ENCODE measurements at places on chromosomes 5 and 9.

GRCh38 chr9:100652850-100653249 is 75.0 kb downstream of the CAVIN4 start:
- no peak for DNase-seq

DNA sequence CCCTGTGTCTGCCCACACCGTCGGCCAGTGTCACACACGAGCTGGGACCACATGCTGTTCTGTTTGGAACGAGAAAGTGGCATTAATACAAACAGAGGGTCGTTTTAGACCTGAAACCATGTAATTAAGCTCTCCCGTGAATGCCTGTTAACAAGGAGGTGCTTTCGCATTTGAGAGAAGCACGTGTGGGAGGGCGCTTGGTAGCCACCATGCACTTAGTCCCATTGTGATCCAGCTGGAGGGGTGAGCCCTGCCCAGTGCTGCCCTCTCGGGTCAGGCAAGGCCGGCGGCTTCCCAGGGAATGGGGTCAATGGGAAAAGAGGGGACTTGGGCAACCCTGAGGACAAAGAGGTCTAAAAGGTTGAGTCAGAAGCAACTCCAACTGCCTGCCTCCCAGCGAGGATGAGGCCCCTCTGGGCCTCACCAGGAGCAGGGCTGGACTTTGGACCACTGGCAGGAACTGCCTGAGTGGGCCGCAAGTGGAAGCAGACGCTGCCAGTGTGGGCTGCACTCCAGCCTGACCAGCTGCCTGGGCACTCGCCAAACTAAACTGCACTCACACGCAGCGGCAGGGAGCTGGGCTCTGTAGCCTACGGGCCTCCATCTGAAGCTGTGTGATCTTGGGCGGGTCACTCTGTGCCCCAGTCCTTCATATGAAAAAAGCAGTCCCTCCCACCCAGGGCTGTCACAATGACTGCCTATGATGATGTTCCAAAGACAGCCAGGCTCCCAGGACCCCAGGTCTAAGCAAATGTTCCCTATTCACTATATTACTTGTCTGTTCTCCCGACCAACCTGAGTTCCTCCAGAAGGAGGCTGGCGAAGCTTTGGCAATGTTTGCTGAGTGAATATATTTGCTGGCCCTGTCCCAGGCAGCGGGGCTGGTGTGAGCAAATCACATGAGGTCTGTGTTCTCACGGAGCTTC is 195.7 kb downstream of the CDK5RAP2 start:
- no peak for DNase-seq

- DNase-seq, result peak; percentile 4
Measured at GRCh38 chr5:100479079-100479688, 56.0 kb upstream of the FAM174A start.

GRCh38 chr5:151424892-151425523 is 22.4 kb upstream of the SLC36A1 start:
- DNase-seq, result no peak

DNA sequence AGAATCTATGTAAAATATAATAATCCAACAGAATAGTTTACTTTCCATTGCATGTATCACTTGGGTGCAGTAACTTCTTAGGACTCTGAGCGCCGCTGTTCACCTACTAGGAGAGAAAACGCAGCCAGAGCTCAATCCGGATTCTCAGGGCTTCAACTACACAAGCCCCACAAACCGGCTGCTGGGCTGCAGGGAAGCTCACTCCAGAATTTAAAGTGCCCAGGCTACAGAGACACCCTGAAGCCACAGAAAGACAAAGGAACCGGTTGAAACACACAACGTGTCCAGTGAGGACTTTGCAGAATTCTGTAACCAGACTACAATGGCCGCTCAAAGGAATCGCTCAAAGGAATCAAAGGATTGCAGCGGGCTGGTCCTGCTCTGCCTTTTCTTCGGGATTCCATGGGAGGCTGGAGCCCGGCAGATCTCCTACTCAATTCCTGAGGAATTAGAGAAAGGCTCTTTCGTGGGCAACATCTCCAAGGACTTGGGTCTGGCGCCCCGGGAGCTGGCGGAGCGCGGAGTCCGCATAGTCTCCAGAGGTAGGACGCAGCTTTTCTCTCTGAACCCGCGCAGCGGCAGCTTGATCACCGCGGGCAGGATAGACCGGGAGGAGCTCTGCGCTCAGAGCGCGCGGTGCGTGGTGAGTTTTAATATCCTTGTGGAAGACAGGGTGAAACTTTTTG is at the start of gene PCDHGA10:
Gene PCDHGA10 (plus strand): TSS at position 134 of the 686 bp plus-strand sequence. CDS start 189 bp downstream, at position 323.
- DNase-seq, result peak; percentile 12

DNA sequence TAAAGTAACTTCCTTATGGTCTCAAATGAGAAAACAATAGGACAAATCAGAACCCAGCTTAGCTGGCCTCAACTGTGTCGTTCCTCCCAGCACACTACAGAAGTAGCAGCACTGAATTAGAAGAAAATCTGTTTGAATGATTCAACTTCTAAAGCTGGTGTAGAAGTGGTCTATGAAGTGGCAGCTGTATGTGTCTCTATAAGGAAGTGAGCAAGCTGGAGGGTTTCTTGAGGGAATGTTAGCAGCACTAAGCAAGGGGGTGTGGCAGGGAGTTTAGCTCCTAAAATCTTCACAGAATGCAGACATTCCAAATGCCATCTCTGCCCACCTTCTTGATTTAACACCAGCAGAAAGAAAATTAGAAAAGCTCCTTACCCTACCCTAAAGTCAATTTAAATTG is 4.1 kb downstream of the KLF9 start:
- peak; percentile 64 for DNase-seq

DNA sequence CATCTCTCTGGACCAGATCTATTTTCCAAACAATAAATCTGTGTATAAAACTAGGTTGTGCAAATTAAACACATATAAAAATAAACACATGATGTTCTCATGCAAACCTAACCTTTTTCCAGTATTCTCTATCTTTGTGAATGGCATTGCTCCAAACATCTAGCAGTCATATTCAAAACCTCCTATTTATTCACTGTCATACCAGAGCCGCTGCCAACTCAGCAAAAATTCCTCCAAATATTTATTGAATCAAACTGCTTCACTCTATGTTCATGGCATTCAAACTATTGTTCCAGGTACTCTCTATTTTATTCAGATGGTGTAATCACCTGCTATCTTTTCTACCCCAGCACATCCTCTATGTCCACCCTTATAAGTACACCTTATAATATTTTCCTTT is 652.1 kb upstream of the RIOK2 start:
- no peak for DNase-seq

DNA sequence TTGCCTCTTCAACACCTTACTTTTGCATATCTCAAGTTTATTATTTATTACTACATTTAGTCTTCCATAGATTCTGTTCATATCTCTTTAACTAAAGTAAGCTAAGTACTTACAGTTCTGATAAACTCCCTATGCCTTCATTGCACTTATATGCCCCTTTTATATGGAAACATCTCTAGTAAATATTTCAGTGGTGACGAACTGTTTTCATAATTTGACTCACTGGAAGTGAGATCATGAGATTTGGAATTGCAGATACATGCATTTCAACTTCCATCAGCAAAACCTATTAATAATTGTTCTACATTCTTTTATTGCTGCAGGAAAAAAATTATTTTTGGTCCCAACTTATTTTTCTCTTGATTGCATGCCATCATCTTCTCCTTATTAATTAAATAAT is 263.5 kb downstream of the CD180 start:
- DNase-seq, result no peak

GRCh38 chr5:151039665-151040064 is 19.3 kb downstream of the GPX3 start:
- no peak for DNase-seq

GRCh38 chr9:86303316-86303975 is 21.1 kb upstream of the ISCA1 start:
- no peak for DNase-seq

- DNase-seq, result no peak
Measured at GRCh38 chr9:96867079-96867804, 12.9 kb upstream of the ZNF782 start.

GRCh38 chr5:132485641-132486317 is 4.8 kb downstream of the IRF1 start:
- DNase-seq, result no peak

- no peak for DNase-seq
Measured at GRCh38 chr5:56585999-56586691, 229.2 kb upstream of the MAP3K1 start.

- no peak for DNase-seq
Measured at GRCh38 chr5:102375876-102376275, 79.8 kb upstream of the SLCO4C1 start.

DNA sequence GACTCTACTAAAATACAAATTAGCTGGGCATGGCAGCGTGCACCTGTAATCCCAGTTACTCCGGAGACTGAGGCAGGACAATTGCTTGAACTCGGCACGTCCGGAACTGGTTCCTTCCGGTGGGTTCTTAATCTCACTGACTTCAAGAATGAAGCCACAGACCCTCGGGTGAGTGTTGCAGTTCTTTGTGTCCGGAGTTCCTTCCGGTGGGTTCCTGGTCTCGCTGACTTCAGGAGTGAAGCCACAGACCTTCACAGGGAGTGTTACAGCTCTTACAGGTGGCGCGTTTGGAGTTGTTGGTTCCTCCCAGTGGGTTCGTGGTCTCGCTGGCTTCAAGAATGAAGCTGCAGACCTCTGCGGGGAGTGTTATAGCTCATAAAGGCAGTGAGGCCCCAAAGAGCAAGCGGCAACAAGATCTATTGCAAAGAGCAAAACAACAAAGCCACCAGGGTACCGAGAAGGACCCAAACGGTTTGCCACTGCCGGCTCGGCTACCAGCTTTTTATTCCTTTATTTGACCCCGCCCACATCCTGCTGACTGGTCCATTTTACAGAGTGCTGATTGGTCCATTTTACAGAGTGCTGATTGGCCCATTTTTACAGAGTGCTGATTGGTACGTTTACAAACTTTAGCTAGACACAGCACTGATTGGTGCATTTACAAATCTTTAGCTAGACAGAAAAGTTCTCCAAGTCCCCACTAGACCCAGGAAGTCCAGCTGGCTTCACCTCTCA is 28.6 kb upstream of the SLC6A19 start:
- DNase-seq, result no peak

- DNase-seq, result no peak
Measured at GRCh38 chr9:98375138-98375726, 119.8 kb upstream of the TBC1D2 start.

DNA sequence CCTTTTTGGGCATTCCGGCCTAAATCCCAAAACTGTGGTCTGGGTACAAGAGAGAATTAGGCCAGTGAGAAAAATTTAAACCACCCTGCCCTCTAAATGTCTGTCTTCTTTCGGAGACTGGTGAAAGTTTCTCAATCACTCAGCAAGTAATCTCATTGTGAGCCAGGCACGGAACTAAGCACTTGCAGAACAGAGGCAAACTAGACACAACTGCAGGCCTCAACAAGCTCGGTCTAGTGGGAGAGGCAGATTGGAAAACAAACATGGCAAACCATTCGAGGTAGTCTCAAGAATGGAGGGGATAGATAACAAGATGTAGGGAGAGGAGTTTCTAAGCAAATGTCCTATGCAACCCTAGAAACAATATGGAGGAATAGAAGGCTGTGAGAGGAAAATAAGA is 8.9 kb upstream of the C5orf58 start:
- no peak for DNase-seq

DNA sequence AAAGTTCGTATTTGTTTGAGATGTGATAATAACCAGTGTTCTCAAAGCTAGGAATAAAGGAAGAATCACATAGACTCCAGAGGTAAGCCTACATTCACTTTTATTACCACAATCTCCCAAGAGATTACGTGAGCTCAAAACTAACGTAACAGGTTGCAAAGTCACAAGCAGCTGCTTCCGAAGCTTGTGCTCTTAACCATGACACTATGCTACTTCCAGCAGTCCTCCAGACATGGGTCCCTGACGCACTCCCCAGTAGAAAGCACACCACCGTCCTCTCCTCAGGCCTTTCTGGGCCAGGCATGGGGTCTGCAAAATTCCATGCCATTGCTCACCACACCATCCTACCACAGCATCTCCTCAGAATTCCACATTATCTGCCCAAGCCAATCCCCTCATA is 84.6 kb downstream of the PAX5 start:
- DNase-seq, result no peak

DNA sequence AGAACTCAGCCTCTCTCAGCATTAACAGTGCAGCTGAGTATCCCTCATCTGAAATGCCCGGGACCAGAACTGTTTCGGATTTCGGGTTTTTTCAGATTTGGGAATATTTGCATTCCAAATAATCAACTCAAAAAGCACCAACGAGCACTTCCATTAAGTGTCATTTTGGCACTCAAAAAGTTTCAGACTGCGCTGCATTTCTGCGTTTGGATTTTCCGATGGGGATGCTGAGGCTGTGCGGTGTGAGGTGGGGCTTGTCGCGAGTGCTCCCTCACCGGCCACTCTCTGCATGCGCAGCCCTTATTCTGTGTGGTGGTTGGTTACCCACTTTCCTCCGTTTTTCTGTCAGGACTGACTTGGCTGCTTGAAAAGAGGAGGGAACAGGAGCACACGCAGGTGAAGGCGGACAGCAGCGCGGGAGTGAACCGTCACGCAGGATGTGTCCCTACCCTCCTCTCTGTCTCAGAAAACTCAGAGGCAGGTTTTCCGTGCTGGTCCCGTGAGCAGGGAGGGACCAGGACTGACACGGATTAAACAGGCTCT is 8.4 kb downstream of the UBAC1 start:
- DNase-seq, result no peak

DNA sequence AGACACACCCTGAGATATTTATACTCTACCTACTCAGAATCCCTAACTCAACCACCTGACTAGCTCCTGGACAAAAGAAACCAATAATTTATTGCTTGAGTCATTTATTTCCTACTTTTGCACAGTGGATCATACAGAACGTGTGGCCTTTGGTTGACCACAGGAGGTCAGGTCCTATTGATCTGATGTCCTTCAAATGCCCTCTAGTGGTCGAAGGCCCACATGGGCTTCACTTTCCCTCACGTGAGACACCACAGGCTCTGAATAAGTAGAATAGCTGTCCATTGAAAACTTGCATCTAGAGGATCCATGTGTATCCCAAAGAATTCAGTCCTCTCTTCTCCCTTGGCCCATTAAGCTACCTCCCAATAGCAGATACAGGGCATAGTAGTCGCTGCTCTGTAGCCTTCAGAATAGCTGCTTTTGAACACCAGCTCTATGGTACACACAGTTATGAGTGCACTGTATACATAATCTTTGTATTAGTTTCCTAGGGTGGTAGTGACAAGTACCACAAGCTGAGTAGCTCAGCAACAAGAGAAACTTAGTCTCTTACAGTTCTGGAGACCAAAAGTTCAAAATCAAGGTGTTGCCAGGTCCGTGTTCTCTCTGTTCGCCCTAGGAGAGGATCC is 177.6 kb upstream of the SMARCA2 start:
- peak; percentile 56 for DNase-seq

DNA sequence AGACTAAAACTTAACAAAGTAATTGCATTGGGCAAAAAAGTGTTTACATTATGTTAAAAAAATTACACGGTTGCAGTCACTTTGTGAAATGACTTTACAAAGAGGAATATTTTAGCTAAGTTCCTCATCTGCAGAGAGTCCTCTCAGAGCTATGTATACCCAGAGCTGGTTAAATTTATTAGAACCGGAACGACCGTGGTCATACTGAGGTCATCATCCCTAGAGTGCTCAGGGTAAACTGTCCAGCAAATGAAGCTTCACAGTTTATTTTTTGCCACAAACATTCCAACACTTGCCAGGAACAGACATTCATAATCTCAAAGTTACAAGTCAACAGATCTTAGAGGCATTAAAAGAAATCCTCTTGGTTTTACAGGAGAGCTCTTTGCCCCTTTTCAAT is 897 bp downstream of the ROPN1L start:
- no peak for DNase-seq

GRCh38 chr5:52786391-52786790 is 1.3 kb upstream of the ITGA1 start:
- no peak for DNase-seq
